ENCODE measurements at places on chromosomes 1 and 21.

- no peak for DNase-seq
Measured at GRCh38 chr1:160666079-160666442, 19.2 kb upstream of the SLAMF1 start.

DNA sequence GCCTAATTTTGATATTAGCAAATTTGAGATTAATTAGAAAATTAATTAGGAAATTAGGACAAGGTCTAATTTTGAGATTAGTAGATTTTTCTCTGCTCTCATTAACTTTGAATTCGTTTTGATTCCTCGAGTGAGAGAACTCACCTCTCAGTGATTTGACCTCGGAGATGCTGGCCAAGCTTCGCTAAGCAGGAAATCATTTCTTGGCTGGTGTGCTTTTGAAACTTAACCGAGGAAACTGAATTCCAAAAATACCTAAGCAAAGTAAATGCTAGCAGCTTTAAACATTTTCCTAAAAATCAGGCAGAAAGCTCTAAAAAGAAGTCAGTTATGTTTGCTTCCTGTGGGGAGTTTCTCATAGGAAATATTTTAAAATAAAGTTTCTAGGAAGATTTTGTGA is 34.9 kb downstream of the CDC14A start:
- no peak for DNase-seq

- peak; percentile 59 for DNase-seq
Measured at GRCh38 chr1:23422241-23422877, 2.2 kb downstream of the TCEA3 start.

GRCh38 chr1:229459815-229460214 is 25.9 kb upstream of the ACTA1 start:
- no peak for DNase-seq

- no peak for DNase-seq
Measured at GRCh38 chr21:46203203-46203600, 18.9 kb upstream of the SPATC1L start.

DNA sequence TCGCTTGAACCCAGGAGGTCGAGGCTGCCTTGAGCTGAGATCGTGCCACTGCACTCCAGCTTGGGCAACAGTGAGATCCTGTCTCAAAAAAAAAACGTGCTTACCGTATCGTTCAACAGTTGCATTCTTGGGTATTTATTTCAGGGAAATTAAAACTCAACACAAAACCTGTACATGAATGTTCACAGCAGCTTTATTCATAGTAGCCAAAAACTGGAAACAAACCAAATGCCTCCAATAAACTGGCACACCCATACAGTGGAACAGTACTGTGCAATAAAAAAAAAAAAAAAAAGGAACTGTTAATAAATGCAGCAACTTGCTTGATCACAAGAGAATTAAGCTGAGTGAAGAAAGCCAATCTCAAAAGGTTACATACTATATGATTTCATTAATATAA is 6.7 kb downstream of the KHDRBS1 start:
- no peak for DNase-seq

GRCh38 chr1:121483234-121483633 is 298.5 kb downstream of the SRGAP2C start:
- no peak for DNase-seq

Measured in stimulated activated CD8-positive, alpha-beta memory T cell treated with anti-CD3 and anti-CD28 coated beads, Interleukin-4, amount 100 ng/mL, for 48 hours (primary cell).